Nephron progenitor cell (in vitro differentiated cells): ENCODE measurements at places on chromosomes 2 and 18.

DNA sequence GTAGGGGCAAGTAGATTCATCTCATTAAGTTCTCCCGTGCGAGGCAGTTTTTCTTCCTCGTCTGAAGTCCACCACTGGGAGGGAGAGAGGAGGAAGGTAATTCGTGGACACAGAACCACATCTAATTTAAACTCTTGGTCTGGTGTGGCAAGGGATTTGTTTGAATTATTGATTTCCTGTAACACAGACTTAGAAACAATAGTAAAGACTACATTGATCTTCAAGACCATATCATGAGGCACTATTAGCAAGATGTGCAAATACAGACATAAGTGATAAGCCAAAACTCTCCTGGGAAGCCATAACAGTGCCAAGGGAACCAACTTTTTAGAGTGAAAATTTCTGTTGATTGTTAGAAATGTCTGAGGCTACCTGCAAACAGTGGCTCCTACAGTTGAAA, 158.6 kb downstream of the ALPK2 start:
- no peak overlapping the region for H3K4me3 ChIP-seq
- H3K27ac ChIP-seq: no peak overlapping the region
- H3K36me3 ChIP-seq: no peaks in the 10 kb centered on the region
- H3K4me1 ChIP-seq: no peaks in the 10 kb centered on the region

- peaks cover 80% of the 10 kb centered on the region for H3K4me1 ChIP-seq
- no peak for DNase-seq
- no peaks in the 10 kb centered on the region for H3K36me3 ChIP-seq
- H3K27me3 ChIP-seq: peaks cover 6% of the 10 kb centered on the region
- H3K27ac ChIP-seq: peak overlapping the region; percentile 12
- H3K4me3 ChIP-seq: no peak overlapping the region
These were observed 63.3 kb downstream of the EDAR start for GRCh38 chr2:108925735-108926134.

DNA sequence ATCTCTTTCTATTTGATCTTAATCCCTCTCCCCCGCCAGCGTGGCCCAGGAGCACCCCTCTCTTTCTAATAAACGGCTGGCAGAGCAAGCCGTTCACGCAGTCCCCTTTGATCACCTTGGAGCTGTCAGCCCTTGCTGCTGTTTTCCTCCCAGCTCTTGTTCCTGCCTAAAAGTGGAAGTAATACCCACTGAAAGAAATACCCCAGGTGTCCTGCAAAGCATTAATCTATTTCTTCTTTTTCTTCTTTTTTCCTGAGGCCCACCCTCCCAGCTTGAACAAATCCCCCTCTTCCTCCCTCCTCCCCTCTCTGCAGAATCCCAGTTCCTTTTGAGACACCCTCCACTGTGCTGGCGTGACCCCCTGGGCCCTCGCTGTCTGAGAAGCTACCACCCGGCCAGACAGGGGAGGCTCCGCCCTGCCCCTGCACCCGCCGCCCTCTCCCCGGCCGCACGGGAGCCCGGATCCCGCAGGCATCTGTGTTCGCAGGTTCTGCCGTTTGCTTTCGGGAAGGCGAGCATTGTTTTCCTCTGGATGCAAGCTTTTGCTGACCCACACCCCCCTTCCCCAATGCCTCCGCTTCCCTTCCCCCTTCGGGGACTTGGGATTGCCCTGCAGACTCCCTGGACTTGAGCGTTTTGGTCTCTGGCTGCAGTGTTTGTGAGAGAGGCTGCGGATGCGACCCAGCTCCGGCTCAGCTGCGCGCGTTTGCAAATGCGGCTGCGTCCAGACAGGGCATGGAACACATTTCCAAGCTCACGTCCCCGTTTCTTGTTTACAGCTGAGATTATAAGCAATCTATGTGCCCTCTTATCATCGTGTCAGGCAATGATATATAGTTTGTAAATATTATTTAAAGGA, 631.5 kb downstream of the NYAP2 start:
- DNase-seq: peak; percentile 75
- H3K27me3 ChIP-seq: peaks cover 4% of the 10 kb centered on the region
- H3K4me3 ChIP-seq: peak overlapping the region; percentile 91
- H3K4me1 ChIP-seq: peaks cover 33% of the 10 kb centered on the region
- peaks cover 4% of the 10 kb centered on the region for H3K36me3 ChIP-seq

GRCh38 chr2:37827911-37828511, 97.1 kb upstream of the RMDN2 start:
- no peak for DNase-seq
- no peaks in the 10 kb centered on the region for H3K36me3 ChIP-seq
- no peaks in the 10 kb centered on the region for H3K27me3 ChIP-seq
- no peak overlapping the region for H3K4me3 ChIP-seq
- H3K27ac ChIP-seq: peak overlapping the region; percentile 84

DNA sequence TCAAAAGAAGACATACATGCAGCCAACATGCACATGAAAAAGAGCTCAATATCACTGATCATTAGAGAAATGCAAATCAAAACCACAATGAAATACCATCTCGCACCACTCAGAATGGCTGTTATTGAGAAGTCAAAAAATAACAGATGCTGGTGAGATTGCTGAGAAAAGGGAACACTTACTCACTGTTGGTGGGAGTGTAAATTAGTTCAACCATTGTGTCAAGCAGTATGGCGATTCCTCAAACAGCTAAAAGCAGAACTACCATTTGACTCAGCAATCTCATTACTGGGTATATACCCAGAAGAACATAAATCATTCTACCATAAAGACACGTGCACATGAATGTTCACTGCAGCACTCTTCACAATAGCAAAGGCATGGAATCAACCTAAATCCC, 95.5 kb upstream of the XIRP2 start:
- H3K36me3 ChIP-seq: no peaks in the 10 kb centered on the region
- no peak overlapping the region for H3K4me3 ChIP-seq
- no peaks in the 10 kb centered on the region for H3K4me1 ChIP-seq
- H3K27ac ChIP-seq: no peak overlapping the region
- H3K27me3 ChIP-seq: no peaks in the 10 kb centered on the region
- no peak for DNase-seq

DNA sequence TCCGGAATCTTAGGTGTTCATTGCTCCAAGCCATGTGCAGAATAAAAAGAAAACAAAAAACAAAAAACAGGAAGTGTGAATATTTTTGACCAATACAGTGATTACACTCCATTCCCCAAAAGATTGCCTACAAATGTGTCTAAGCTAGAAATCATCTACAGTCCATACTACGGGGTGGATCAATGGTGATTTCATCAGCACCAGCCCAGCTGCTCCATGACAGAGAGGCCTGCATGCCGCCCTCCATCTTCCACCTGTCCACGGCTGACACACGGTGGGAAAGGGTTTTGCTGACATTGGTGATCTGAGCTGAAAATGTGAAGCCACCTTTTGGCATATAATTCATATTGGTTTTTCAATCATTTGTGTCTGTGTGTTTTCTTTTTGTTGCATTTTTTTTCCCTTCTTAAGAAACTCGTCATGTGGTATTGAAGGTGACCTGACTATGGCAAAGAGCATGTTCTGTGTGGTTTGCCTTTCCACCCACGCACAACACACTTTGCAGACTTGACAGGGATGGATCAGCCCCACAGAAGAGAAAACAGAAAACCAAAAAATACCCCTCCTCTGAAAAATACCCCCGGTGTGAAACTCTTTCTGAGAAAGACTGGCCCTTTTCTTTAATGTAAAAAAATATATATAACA, 533.1 kb downstream of the RNF144A start:
- H3K4me1 ChIP-seq: peaks cover 13% of the 10 kb centered on the region
- H3K4me3 ChIP-seq: no peak overlapping the region
- no peak overlapping the region for H3K27ac ChIP-seq
- H3K36me3 ChIP-seq: no peaks in the 10 kb centered on the region

GRCh38 chr2:135164431-135164830, 112.3 kb downstream of the RAB3GAP1 start:
- no peak for DNase-seq
- H3K27ac ChIP-seq: no peak overlapping the region
- H3K36me3 ChIP-seq: peaks cover 53% of the 10 kb centered on the region
- no peaks in the 10 kb centered on the region for H3K27me3 ChIP-seq
- no peaks in the 10 kb centered on the region for H3K4me1 ChIP-seq

DNA sequence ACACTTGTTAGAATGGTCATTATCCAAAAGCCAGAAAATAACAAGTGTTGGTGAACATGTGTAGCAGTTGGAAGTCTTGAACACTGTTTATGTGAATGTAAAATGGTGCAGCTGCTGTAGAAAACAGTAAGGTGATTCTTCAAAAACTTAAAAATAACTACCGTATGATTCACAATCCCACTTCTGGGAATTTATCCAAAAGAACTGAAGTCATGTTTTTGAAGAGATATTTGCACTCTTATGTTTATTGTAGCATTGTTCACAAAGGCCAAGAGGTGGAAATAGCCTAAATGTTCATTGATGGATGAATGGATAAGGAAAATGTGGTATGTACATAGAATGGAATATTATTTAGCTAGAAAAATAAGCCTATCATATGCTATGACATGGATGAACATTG, 6.3 kb upstream of the SPP2 start:
- H3K36me3 ChIP-seq: no peaks in the 10 kb centered on the region
- H3K4me3 ChIP-seq: no peak overlapping the region
- peaks cover 39% of the 10 kb centered on the region for H3K27me3 ChIP-seq

- DNase-seq: no peak
- peaks cover 7% of the 10 kb centered on the region for H3K27me3 ChIP-seq
- H3K4me3 ChIP-seq: no peak overlapping the region
These were observed 140.2 kb upstream of the BCL2L11 start for GRCh38 chr2:110980339-110981062.

- peaks cover 2% of the 10 kb centered on the region for H3K27me3 ChIP-seq
- no peak for DNase-seq
- peak overlapping the region; percentile 44 for H3K27ac ChIP-seq
- peaks cover 9% of the 10 kb centered on the region for H3K4me1 ChIP-seq
- H3K36me3 ChIP-seq: no peaks in the 10 kb centered on the region
- H3K4me3 ChIP-seq: no peak overlapping the region
These were observed 49.0 kb upstream of the MAP4K3 start for GRCh38 chr2:39486071-39486470.

- H3K27ac ChIP-seq: no peak overlapping the region
- no peaks in the 10 kb centered on the region for H3K27me3 ChIP-seq
- H3K4me1 ChIP-seq: no peaks in the 10 kb centered on the region
- no peak for DNase-seq
- no peak overlapping the region for H3K4me3 ChIP-seq
- H3K36me3 ChIP-seq: no peaks in the 10 kb centered on the region
These were observed 59.3 kb downstream of the DPP4 start for GRCh38 chr2:162014751-162015150.

DNA sequence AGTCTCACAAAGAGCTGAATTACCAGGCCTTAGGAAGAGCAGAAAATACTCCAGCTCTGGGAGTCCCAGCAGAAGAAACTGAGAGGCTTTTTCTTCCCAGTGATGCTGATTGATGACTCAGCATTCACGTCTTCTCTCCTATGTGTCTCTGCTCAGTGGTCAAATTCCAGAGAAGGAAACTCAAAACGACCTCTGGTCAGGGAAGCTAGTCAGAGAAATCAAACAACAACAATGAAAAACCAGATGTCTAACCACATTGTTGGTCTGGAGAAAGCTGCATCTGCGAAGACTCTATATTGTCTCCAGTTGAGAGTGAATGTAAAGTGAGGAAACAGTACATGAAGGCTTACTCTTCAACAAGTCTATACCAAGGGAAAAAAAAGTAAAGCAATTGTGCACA, 28.6 kb upstream of the CERS6 start:
- DNase-seq: no peak
- peaks cover 29% of the 10 kb centered on the region for H3K4me1 ChIP-seq
- H3K4me3 ChIP-seq: no peak overlapping the region
- H3K27ac ChIP-seq: no peak overlapping the region
- peaks cover 2% of the 10 kb centered on the region for H3K27me3 ChIP-seq

DNA sequence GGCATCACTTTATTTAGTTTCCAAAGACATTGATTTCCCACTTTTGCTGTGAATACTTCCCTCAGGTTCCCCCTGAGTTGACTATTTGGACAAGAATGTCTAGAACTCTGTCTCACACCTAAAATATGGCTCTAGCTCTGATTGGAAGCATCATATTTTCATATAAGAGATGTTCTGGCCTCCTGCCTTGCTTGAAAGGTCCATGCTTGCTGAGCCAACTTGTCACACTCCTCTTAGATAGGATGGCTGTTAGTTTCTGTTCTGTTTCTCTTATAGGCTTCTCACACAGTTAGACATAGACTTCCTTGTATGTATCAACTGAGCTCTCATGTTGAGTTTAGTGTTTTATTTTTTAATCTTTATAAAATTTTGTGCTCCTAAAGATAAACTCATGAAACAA, 87.1 kb downstream of the CNTNAP5 start:
- H3K27ac ChIP-seq: no peak overlapping the region
- H3K4me1 ChIP-seq: no peaks in the 10 kb centered on the region
- no peak for DNase-seq
- H3K27me3 ChIP-seq: no peaks in the 10 kb centered on the region
- no peaks in the 10 kb centered on the region for H3K36me3 ChIP-seq

GRCh38 chr18:8908792-8909510, 193.5 kb upstream of the NDUFV2 start:
- peaks cover 16% of the 10 kb centered on the region for H3K4me1 ChIP-seq
- H3K27ac ChIP-seq: no peak overlapping the region
- peaks cover 4% of the 10 kb centered on the region for H3K27me3 ChIP-seq
- peaks cover 8% of the 10 kb centered on the region for H3K36me3 ChIP-seq
- no peak for DNase-seq

GRCh38 chr18:29711932-29712331, 1330.6 kb downstream of the DSC3 start:
- no peak overlapping the region for H3K4me3 ChIP-seq
- H3K27me3 ChIP-seq: peaks cover 3% of the 10 kb centered on the region
- DNase-seq: no peak
